ENCODE measurements at places on chromosomes 2 and 18.
A peak's percentile ranks its signal among the peaks of the same experiment; 100 is the strongest.

GRCh38 chr18:48761582-48761981, 189.2 kb downstream of the SMAD7 start:
- no peak for DNase-seq

GRCh38 chr2:236951830-236952475, 133.7 kb upstream of the COPS8 start:
- DNase-seq = no peak

DNA sequence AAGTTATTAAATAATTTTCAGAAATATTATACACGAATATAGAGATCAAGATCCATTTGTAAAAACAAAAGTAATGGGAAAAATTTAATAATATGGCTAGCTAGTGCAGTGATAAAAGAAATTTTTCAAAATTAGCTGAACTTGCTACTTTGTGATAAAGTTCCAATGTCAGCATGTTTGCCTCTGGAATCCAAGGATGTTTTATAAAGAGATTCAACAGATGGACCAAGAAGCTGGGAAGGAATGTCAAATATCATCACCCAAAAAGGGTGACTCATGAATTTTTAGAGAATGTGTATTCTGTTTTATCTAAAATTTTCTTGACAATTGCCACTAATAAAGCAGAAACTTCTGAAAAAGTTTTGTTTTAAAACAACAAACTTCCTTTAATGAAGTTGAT, 95.3 kb downstream of the FSIP2 start:
- no peak for DNase-seq

DNA sequence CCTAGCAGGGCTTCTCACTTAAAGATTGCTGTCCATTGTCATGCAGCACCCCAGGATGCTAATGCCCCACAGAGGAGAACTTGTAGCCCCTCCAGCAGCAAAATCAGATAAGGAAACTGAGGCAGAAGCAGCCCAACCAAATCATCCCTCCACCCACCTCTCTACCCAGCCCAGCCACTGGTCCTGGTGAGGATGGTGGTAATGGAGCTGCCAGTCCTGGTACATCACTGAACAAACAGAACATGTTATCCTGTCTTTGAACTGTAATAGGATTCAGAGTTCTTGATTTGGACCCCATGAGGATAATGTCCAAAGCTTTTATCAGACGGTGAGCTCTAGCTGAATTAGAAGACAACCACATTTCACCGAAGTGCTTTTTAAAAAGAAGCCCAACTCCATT, 113.2 kb downstream of the MRO start:
- no peak for DNase-seq

DNA sequence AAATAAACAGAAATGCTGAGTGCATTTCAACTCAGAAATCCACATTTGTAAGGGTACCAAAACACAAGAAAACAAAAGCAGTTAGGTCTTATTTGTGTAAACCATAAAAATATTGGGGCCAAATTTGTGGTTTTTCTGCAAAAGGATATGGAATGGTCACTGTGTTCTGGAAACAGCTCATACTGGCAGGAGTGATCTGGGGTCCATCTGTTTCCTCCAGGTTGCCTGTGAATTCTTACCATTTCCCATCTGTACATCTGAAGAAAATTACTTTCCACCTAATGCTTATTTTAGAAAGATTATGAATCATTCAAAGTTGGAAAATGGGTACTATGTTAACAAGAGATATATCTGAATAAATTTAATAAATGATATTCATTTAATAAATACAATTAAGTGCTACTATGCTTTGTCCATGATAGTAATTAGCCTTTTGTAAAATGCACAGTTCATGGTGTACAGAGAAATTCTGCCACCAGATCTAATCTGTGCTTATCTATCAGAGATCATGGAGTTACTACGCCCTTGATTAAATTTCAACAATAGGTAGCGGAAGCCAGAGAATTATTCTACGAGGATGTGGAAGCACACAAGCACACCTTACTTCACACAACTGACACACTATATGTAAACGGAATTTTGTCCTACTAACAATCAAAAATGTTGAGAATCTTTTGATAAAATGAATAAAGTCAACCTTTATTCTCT, 10.9 kb downstream of the ALS2 start:
- DNase-seq = no peak

DNA sequence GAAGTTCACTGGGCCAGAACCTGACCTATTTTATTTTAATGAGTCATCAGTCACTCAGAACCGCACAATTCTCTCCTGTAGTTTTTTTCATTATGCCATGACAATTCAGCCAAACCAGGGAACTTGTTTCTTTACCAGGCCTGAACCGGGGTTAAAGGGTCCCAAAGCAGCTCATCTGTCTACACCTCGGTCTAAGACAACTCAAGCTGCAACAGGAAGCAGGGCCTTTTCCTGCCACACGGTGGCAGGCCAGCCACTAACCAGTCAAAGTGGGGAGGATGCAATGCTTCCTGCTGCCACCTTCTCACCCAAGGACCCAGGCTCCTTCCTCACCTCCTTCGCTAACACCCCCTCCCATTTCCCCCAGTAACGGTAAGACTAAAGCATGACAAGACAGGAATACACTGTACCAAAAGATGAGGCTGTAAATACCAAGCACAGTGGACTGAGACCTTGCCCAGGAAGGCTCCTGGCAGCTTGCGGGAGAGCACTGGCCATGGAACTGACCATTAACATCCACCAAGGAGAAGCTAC, 56.7 kb upstream of the ACKR3 start:
- peak; percentile 78 for DNase-seq

DNA sequence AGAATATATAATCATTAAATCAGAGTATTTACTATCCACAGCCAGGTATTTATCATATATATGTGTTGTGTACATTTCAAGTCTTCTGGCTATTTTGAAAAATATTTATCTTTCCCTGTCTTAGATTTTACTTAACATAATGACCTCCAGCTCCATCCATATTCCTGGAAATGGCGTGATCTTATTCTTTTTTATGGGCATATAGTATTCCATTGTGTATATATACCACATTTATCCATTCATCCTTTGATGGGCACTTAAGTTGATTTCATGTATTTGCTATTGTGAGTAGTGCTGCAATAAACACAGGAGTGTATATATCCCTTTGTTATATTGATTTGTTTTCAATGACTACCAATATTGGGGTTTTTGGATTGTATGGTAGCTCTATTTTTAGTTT, 6.6 kb downstream of the GCC2 start:
- DNase-seq = no peak

DNA sequence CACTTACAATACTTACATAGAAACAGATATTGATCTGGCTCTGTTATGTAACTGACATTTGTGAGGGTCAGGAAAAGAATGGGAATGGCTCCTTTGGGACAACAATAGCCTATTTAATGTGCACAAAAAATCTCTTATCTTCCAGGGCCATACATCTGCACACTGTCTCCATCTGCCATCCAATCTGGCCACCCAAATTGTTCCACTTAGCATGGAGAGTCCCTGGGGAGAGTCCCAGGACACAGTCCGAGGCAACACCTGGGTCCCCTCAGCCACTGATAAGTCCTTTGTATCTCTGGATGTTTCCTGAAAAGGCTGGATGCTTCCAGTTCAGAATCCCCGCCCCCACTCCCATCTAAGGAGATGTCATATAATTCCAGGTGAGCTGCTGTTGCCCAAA, 274.2 kb upstream of the NCKAP5 start:
- DNase-seq = no peak

Data from DMS53 (cell line).